ENCODE measurements at places on chromosomes 7 and 10. TPM values are rescaled to one million over a fixed set of nuclear protein-coding genes. Genes with fewer than 3 reads are reported as not detected.

DNA sequence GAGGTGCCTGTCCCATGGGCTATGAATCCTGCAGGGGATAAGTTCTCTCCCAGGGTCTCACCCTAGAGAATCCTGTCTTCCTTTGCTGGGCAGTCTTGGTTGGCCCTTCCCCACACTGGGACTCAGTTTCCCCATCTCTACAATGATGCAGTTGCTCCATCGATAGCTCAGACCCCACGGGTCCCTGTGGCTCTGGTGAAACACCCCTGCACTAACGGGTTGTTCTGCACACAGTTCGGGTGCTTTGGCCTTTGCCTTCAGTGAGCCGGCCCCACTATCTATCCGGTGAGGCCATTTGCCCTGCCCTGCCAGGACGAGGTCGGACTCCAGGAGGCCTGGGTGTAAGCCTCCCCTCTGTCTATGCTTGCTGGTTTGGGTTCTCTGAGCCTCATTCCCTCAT, 76.5 kb upstream of the PCBD1 start:
- H3K27ac ChIP-seq = no peak overlapping the region
- DNase-seq = no peak
- H3K4me3 ChIP-seq = no peak overlapping the region
- H3K4me1 ChIP-seq = no peaks in the 10 kb centered on the region

DNA sequence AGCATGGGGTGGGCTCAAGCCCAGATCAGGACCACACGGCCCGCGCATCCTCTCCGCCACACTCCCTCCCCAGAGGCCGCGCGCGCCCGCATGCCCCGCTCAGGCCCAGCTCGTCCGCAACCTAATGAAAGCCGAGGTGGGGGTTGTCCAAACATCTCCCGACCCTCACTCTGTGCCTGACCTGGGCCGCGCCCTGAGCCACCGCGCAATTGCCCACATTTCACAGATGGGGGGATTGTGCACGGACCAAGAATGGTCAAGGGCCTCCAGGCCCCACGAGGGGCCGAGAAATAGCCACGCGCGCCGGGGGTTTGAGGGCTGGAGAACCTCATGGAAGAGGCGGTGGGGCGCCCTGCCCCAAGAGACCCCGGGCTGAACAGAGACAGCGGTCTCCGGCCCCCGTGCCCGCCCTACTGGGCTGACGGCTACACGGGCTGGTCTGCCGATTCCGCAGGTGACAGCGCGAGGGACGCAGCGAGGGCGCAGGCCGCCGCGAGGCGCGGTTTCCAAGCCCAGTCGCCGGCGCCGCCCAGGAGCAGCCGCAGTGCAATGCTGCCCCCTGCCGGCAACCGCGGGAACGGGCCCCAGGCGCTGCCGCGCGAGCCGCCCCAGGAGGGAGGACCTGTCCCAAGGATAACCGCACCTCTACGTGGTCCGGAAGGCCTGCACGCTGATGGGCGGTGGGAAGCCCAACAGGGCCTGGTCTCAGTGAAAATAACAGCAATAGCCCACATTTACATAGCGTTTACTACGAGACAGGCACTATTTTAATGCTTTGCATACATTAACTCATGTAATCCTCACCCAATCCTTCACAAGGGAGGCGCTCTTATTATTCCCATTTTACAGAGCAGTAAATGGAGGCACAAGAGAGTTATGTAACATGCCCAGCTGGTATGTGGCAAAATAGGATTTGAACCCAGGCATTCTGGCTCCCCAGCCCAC, 10.5 kb upstream of the GRID1 start:
- peaks cover 63% of the 10 kb centered on the region for H3K27me3 ChIP-seq
- no peak overlapping the region for H3K27ac ChIP-seq
- DNase-seq = peak; percentile 82
- no peaks in the 10 kb centered on the region for H3K36me3 ChIP-seq
- H3K4me1 ChIP-seq = no peaks in the 10 kb centered on the region

DNA sequence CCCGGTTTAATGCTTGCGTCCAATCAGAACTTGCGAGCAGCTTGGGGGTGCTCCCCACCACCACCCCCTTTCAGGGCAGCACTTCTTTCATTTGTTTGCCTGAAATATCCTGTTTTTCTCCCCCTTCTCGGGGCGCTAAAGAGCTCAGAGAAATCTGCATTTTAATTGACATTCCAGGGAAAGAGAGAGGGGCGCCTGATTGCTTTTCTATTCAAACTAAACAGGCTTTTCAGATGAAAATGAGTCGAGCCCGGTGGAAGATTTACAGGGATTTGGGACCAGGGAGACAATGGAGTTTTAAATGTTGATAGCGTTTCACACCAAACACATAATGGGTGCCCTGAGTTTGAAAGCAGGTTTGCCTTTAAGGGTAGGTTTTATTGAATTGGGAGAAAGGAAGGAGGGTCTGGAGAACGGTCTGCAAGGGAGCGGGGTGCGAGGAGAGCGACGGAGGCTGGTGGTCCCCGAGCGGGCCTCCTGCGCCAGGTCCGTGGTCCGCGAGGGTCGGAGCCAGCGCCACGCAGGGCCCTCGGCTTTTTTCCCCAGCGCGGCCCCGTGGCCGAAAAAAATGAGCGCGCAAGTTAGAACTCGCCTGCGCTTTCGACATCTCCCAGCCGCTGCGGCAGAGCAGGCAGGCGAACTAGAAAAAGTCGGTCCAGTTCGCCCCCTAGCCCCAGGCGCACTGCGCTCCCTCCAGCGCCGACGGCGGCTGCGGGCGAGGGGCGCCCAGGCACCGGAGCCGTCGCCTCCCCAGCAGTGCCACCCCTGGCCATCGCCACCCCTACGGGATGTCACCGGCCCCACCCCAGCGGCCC, 1.3 kb downstream of the FGFR2 start:
- H3K4me3 ChIP-seq = peak overlapping the region; percentile 90
- no peaks in the 10 kb centered on the region for H3K27me3 ChIP-seq
- peak overlapping the region; percentile 87 for H3K27ac ChIP-seq
- peaks cover 40% of the 10 kb centered on the region for H3K4me1 ChIP-seq
- no peaks in the 10 kb centered on the region for H3K36me3 ChIP-seq

DNA sequence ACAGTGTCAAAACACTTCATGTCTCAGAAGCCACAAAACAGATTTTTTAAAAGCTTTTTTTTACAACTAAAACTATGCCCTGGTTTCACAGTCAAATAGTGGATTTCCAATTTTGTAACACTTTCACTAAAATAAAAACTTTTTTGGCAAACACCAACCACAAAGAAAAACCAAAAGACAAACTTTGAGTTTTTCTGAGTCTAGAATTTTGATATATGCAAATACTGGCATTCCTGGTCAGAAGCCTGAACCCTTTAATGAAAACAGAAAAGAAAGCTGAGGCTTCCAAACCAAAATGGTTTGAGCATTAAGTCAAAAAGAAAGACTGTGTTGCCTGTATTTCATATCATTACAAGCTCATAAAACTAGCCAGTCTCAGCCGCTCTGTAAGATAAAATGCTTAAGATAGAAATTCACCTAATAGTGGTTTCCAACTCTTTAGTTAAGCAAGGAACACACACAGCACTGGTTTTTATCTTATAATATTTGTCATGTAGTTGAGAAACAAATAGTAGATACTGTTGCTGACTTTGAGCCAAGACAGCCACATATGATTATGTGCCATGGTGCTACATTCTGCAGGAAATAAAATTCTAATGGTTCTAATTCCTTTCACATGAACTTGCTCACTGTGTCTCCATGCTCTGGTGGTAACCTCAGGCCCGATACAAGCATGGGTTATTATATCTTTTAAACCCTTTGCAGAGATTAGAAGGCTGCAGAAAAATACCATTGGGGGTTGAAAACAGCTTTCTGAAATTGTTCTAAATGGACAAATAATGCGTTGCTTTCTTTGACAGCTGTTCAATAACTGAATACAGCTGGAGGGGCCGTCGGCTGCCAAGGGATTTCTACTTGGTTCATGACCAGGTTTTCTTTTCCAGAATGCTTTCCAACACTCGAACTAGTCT, 49.4 kb downstream of the FAM171A1 start:
- peak overlapping the region; percentile 51 for H3K27ac ChIP-seq
- no peak overlapping the region for H3K4me3 ChIP-seq
- H3K27me3 ChIP-seq = no peaks in the 10 kb centered on the region
- no peaks in the 10 kb centered on the region for H3K36me3 ChIP-seq

DNA sequence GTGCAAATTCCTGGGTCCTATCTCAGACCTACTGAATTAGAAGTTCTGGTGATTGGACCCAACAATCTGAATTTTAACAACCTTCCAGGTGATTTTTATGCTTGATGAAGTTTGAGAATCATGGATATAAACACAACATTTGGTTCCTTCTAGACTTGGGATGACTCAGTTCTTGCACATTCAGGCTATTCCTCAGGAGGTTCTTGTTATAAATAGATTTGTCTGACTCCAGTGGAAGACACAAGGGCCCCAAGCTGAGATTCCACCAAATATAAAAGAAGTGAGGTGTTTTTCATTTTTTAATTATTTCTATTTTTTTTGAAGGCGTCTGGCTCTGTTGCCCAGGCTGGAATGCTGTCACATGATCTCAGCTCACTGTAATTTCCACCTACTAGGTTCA, 9.4 kb upstream of the TAS2R16 start:
- no peaks in the 10 kb centered on the region for H3K4me1 ChIP-seq
- no peak overlapping the region for H3K4me3 ChIP-seq
- no peak overlapping the region for H3K27ac ChIP-seq
- no peaks in the 10 kb centered on the region for H3K36me3 ChIP-seq

Gene HGF
- 27.2 TPM for total RNA-seq

Gene KAZALD1
- total RNA-seq = 3.3 TPM

Gene ACTL6B
- total RNA-seq = not detected

Data from sigmoid colon (tissue), 7 donors.